Tibial nerve (tissue), 4 donors: ENCODE measurements at places on chromosomes 6 and 20.
A peak's percentile ranks its signal among the peaks of the same experiment; 100 is the strongest.

- H3K36me3 ChIP-seq = no peaks in the 10 kb centered on the region
- no peaks in the 10 kb centered on the region for H3K27me3 ChIP-seq
- peak overlapping the region; percentile 67 for H3K27ac ChIP-seq
- no peak overlapping the region for H3K4me3 ChIP-seq
Observed at GRCh38 chr6:108841377-108841855, 6.8 kb upstream of the ARMC2 start.

- H3K36me3 ChIP-seq = no peaks in the 10 kb centered on the region
- DNase-seq = no peak
- H3K4me3 ChIP-seq = no peak overlapping the region
- peaks cover 23% of the 10 kb centered on the region for H3K4me1 ChIP-seq
Observed at GRCh38 chr6:144767051-144767450, 481.9 kb downstream of the UTRN start.

GRCh38 chr20:18650224-18650623, 62.4 kb downstream of the DTD1 start:
- no peaks in the 10 kb centered on the region for H3K4me1 ChIP-seq
- no peaks in the 10 kb centered on the region for H3K27me3 ChIP-seq
- H3K36me3 ChIP-seq = no peaks in the 10 kb centered on the region
- DNase-seq = no peak

DNA sequence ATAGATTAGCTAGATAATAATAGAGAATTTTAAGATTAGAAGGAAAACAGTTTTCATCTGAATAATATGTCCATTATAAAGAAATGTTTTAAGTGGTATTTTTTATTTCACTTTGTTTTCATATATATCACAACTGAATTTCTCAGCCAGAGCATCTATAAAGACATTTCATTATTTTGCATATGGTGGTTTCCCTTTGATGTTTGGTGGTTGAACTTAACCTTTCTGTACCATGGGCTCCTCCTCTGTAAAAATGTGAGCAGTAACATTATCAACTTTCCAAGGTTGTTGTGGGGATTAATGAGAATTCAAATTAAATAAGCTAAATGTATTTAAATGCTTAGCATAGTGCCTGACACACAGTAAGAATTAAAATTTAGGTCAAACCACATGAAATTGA, 119.8 kb upstream of the QKI start:
- DNase-seq = no peak
- H3K27me3 ChIP-seq = no peaks in the 10 kb centered on the region
- H3K4me3 ChIP-seq = no peak overlapping the region
- no peaks in the 10 kb centered on the region for H3K4me1 ChIP-seq
- H3K27ac ChIP-seq = no peak overlapping the region

DNA sequence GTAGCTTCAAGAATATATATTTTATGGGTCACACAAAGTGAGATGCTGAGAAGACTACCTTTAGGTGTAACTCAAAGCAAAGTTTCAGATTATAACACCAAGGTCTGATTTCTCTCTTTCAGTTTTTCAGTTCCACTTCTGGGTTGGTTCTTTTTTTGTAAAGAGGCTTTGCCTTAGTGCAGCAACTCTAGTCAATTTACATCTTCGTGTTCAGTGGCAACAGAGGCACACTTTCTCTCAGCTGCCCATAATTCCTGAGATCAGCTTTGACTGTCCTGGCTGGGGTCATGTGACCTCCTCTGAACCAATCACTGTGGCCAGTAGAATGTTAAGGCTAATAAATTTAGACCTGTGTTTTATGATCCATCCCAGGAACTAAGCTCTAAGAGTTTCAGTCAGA, 120.2 kb downstream of the TINAG start:
- no peaks in the 10 kb centered on the region for H3K36me3 ChIP-seq
- no peaks in the 10 kb centered on the region for H3K27me3 ChIP-seq
- H3K27ac ChIP-seq = no peak overlapping the region

DNA sequence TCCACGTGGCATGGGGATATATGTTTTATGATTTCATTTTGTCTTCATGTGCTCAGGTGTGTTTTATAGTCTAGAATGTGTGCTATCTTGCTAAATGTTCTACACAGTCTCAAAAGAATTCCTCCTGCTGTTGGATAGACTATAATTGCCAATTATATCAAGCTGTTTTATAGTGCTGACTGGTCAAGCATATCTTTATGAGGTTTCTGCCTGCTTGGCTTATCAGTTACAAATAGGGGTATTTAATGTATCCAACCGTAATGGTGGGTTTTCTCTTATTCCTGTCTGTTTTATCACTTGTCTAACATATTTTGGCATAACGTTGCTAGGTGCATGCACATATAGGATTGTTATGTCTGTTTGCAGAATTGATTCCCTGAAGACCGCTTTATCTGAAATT, 201.3 kb downstream of the EYS start:
- DNase-seq = no peak
- no peak overlapping the region for H3K27ac ChIP-seq
- no peak overlapping the region for H3K4me3 ChIP-seq
- no peaks in the 10 kb centered on the region for H3K27me3 ChIP-seq
- no peaks in the 10 kb centered on the region for H3K36me3 ChIP-seq

- peaks cover 8% of the 10 kb centered on the region for H3K4me1 ChIP-seq
- H3K36me3 ChIP-seq = no peaks in the 10 kb centered on the region
- no peaks in the 10 kb centered on the region for H3K27me3 ChIP-seq
- no peak for DNase-seq
- H3K4me3 ChIP-seq = no peak overlapping the region
- no peak overlapping the region for H3K27ac ChIP-seq
Observed at GRCh38 chr6:41622206-41622988, 15.9 kb upstream of the MDFI start.

DNA sequence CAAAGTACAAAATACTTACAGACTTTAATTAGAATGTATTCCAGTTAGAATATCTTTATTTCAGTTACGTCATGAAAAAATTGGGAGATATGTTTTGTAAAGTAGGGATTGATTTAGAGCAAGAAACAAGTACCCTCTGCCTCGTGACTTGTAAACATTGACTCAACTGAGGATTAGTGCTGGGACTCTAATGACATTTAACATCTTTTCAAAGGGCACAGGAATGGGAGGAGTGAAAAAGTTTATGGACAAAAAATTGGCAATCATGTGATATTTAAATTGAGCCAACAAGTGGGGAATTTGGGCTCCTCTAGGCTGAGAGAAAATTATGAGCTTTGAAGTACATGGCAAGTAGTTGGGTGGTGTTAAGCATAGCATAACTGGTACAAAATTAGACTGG, 25.3 kb downstream of the NKX2-4 start:
- peaks cover 47% of the 10 kb centered on the region for H3K36me3 ChIP-seq
- no peak overlapping the region for H3K4me3 ChIP-seq
- no peak for DNase-seq
- no peaks in the 10 kb centered on the region for H3K4me1 ChIP-seq
- H3K27ac ChIP-seq = no peak overlapping the region
- H3K27me3 ChIP-seq = no peaks in the 10 kb centered on the region

DNA sequence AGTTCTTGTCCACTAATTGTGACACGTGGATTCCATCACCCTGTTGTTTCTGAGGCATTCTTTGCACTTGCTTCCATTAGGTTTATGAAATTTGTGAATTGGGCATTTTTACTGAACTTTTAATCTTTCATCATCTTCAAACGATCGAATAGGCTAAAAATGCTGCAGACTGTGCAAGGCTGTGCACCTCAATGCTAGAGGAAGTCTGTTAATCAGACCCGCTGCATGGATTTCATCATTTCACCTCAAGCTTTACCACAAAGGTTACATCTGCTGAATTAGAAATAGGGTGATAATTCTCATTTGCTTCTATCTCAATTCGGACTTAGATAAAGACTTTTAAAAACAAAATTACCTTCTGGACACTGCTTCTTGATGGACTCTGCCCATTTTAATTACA, 27.8 kb upstream of the F13A1 start:
- no peaks in the 10 kb centered on the region for H3K36me3 ChIP-seq
- no peak overlapping the region for H3K4me3 ChIP-seq
- DNase-seq = no peak
- no peaks in the 10 kb centered on the region for H3K27me3 ChIP-seq
- no peaks in the 10 kb centered on the region for H3K4me1 ChIP-seq

GRCh38 chr6:45611491-45611890, 233.8 kb upstream of the SUPT3H start:
- peaks cover 5% of the 10 kb centered on the region for H3K4me1 ChIP-seq
- no peak overlapping the region for H3K4me3 ChIP-seq
- DNase-seq = no peak
- H3K27me3 ChIP-seq = no peaks in the 10 kb centered on the region
- no peak overlapping the region for H3K27ac ChIP-seq
- no peaks in the 10 kb centered on the region for H3K36me3 ChIP-seq

GRCh38 chr20:32585011-32585585, at the start of gene NOL4L:
NOL4L (minus strand) TSS chr20:32585333; CDS start chr20:32584890, 443 bp downstream.
- H3K4me1 ChIP-seq = no peaks in the 10 kb centered on the region
- peak within 1 kb of the TSS; percentile 36 for H3K27ac ChIP-seq
- H3K27me3 ChIP-seq = no peaks in the 10 kb centered on the region
- no peak for DNase-seq
- H3K36me3 ChIP-seq = no peaks in the 10 kb centered on the region

- H3K36me3 ChIP-seq = no peaks in the 10 kb centered on the region
- no peaks in the 10 kb centered on the region for H3K27me3 ChIP-seq
- no peak overlapping the region for H3K4me3 ChIP-seq
- H3K4me1 ChIP-seq = no peaks in the 10 kb centered on the region
- H3K27ac ChIP-seq = no peak overlapping the region
- DNase-seq = no peak
Observed at GRCh38 chr6:100078509-100078908, 84.5 kb upstream of the MCHR2 start.

GRCh38 chr6:32956176-32956575, 3.3 kb upstream of the HLA-DMA start:
- H3K27me3 ChIP-seq = no peaks in the 10 kb centered on the region
- no peak overlapping the region for H3K4me3 ChIP-seq
- H3K27ac ChIP-seq = no peak overlapping the region
- no peak for DNase-seq
- peaks cover 23% of the 10 kb centered on the region for H3K4me1 ChIP-seq

DNA sequence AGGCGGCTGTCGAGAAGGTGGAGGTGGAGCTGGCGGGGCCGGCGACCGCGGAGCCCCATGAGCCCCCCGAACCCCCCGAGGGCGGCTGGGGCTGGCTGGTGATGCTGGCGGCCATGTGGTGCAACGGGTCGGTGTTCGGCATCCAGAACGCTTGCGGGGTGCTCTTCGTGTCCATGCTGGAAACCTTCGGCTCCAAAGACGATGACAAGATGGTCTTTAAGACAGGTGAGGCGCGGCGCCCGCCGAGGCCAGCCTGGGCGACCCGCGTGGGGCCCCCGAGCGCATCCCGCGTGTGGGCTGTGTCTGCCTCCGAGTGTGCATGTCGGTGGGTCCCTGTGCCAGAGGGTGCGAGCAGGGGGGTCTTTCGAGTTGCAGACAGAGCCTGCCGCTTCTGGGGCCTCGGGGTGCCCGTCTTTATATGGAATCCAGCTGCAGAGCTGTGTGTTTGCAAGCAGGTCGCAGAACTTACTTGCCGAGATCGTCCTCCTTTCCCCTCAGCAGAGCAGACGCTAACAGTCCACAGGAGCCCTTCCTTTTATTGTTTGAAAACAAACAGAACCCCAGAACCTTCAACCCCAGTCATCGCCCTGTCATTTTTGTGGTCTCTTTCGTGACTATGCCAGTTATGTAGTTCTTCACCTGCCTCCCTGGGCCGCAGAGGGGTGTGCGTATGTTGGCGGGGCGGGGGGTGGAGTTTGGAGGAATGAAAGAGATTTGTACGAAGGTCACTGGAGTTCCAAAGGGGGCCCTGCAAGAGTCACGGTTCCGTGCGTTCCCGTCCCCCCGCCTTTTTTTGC, 766 bp downstream of the SLC16A10 start:
- no peaks in the 10 kb centered on the region for H3K27me3 ChIP-seq
- no peaks in the 10 kb centered on the region for H3K4me1 ChIP-seq
- H3K27ac ChIP-seq = no peak overlapping the region
- H3K4me3 ChIP-seq = peak overlapping the region; percentile 57

GRCh38 chr20:42274986-42275385, 656.8 kb upstream of the CHD6 start:
- H3K27me3 ChIP-seq = no peaks in the 10 kb centered on the region
- H3K4me1 ChIP-seq = no peaks in the 10 kb centered on the region
- H3K36me3 ChIP-seq = no peaks in the 10 kb centered on the region
- H3K27ac ChIP-seq = no peak overlapping the region
- DNase-seq = no peak

GRCh38 chr20:63098195-63098810, 91.5 kb upstream of the BHLHE23 start:
- H3K27ac ChIP-seq = no peak overlapping the region
- peaks cover 68% of the 10 kb centered on the region for H3K27me3 ChIP-seq
- no peak overlapping the region for H3K4me3 ChIP-seq
- no peaks in the 10 kb centered on the region for H3K4me1 ChIP-seq

GRCh38 chr6:157323966-157324300, 614 bp upstream of the TMEM242 start:
- no peaks in the 10 kb centered on the region for H3K36me3 ChIP-seq
- H3K27ac ChIP-seq = peak overlapping the region; percentile 88
- peak overlapping the region; percentile 77 for H3K4me3 ChIP-seq
- no peaks in the 10 kb centered on the region for H3K27me3 ChIP-seq

GRCh38 chr6:168663041-168663440, 222.1 kb downstream of the SMOC2 start:
- no peak for DNase-seq
- H3K4me1 ChIP-seq = no peaks in the 10 kb centered on the region
- peaks cover 5% of the 10 kb centered on the region for H3K27me3 ChIP-seq
- H3K27ac ChIP-seq = no peak overlapping the region
- no peak overlapping the region for H3K4me3 ChIP-seq

DNA sequence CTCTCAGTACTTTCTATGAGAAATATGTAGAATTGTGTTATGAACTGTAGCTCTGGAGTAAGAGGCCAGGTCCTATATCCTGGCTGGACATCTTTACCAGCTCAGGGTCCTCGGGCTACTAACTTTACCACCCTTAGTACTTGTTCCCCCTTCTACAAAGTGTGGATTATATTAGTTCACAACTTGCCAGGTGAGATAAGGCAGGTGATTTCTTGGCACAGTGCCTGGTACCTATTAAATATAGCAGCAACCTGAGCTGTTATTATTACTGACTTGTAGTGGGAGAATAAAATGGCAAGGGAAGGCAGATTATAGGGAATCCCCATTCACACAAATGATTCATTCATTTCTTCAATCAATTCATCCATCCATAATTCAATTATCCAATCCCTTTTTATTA, 150.1 kb downstream of the DOK5 start:
- no peaks in the 10 kb centered on the region for H3K27me3 ChIP-seq
- no peak for DNase-seq
- no peak overlapping the region for H3K4me3 ChIP-seq
- no peaks in the 10 kb centered on the region for H3K36me3 ChIP-seq
- peak overlapping the region; percentile 76 for H3K27ac ChIP-seq
- peaks cover 4% of the 10 kb centered on the region for H3K4me1 ChIP-seq
